Left lung (tissue), 14 donors: ENCODE measurements at places on chromosomes 5 and 9. TPM values are rescaled to one million over a fixed set of nuclear protein-coding genes. Genes with fewer than 3 reads are reported as not detected.

The RABEPK gene
- 23.2 TPM for polyA plus RNA-seq

- H3K27ac ChIP-seq, result no peak overlapping the region
- H3K27me3 ChIP-seq, result peaks cover 48% of the 10 kb centered on the region
- DNase-seq, result no peak
- H3K4me3 ChIP-seq, result no peak overlapping the region
- no peaks in the 10 kb centered on the region for H3K36me3 ChIP-seq
- H3K4me1 ChIP-seq, result no peaks in the 10 kb centered on the region
These were observed 468.4 kb downstream of the KDM4C start for GRCh38 chr9:7226007-7226640.

DNA sequence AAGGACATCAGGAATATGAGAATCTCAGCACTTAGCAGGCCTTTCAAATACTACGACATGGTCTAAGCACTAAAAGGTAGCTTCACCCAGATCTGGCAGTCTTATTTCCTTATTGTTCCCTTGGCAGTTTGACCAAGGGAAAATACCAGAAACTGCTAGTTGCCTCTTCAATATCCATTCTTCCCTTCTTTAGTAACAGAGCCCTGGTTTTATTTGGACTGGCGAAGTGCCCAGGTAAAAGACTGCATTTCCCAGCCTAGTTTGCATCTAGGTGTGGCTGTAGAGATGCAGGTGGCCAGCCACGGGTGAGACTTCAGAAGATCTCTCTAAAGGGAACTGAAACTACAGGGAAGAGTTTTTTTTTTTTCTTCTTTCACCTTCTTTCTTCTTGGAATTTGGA, 21.6 kb downstream of the DMRT2 start:
- H3K4me1 ChIP-seq, result no peaks in the 10 kb centered on the region
- no peaks in the 10 kb centered on the region for H3K36me3 ChIP-seq
- H3K27ac ChIP-seq, result no peak overlapping the region
- peak; percentile 58 for DNase-seq
- H3K27me3 ChIP-seq, result no peaks in the 10 kb centered on the region

- DNase-seq, result no peak
- H3K4me1 ChIP-seq, result no peaks in the 10 kb centered on the region
- peaks cover 76% of the 10 kb centered on the region for H3K27me3 ChIP-seq
- H3K36me3 ChIP-seq, result no peaks in the 10 kb centered on the region
- H3K4me3 ChIP-seq, result no peak overlapping the region
These were observed 21.5 kb upstream of the NEUROG1 start for GRCh38 chr5:135557076-135557838.

DNA sequence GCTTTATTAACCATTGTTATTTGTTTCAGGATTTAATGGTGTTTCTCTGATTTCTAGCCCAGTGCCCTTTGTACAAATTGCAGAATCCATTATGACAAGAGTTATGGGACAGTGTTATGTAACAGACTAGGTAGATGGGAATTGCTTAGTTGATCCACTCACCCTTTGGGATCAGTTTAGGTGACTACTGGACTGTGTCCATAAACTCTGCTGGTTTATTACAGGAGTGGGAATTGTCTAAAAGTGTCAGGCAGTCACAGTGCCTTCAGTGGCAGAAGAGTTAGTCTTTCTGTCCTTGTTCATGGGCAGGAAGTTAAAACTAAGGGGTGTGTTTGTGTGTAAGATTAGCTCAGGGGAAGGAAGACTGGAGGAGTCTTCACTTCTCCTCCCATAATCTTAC, 29.3 kb downstream of the RCL1 start:
- no peaks in the 10 kb centered on the region for H3K36me3 ChIP-seq
- DNase-seq, result no peak
- H3K27ac ChIP-seq, result peak overlapping the region; percentile 37
- H3K4me1 ChIP-seq, result peaks cover 18% of the 10 kb centered on the region
- no peaks in the 10 kb centered on the region for H3K27me3 ChIP-seq
